ENCODE measurements at places on chromosomes 4 and X.

GRCh38 chrX:70455366-70456202 is 10.9 kb downstream of the DLG3 start:
- no peak for DNase-seq

DNA sequence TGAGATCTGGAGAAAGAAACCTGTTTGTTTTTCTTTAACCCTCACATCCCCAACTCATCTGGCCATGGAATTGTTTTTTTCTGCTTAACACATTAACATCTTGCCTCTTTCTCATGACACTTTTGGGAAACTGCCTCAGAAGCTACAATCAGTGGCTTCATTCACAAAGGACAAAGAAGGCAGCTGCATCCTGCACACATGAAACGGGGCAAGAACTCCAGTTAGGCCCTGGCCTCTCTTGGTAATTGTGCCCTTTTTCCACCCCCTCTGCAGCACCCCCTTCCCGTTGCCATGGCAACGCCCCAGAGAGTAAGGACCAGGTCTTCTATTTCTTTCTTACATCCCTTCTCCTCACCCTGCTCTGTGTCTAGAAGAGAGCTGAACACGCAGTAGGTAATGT is 103.4 kb downstream of the PDGFRA start:
- DNase-seq = no peak

DNA sequence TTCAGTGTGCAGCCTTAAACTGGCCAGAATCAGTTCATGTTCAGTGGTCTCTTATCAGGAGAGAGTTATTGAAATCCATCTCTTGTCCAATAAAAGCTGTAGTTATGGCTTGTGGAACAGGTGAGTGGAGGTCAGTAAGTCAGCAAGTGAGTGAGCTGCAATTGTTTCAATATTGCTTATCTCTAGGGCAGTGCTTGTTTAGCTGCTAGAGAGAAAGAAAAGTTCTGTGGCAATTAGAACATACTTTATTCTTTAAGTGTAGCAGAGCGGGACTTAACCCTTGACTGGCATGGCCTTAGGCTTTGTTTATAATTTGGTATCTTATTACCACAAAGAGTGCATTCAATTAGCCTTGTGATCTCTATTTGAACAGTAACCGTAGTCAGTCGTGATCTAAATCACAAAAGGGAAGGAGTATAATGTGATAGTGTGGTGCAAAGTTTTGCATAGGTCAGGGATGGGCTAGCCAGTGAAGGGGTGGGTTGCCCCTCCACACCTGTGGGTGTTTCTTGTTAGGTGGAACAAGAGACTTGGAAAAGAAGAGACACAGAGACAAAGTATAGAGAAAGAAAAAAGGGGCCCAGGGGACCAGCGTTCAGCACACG is 6.9 kb upstream of the ETDC start:
- DNase-seq = no peak

DNA sequence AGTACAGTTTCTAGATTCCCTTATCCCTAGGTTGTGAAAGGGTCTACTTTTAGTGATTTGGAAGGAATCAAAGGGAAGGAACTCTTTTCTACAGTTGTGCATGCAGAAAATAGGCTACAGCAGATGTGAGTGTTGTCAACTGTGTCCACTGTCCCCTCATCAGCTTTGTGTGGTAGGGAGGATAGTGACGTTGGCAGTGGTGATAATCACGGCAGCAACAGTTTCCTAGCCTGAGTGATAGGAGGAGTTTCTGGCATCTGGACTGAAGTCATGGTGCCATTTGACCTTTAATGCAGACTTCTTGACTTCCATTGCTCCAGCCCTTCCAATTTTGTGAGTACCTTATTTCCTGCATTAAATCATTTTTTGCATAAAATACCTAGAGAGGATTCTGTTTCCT is 39.3 kb downstream of the SRPX start:
- DNase-seq = no peak

DNA sequence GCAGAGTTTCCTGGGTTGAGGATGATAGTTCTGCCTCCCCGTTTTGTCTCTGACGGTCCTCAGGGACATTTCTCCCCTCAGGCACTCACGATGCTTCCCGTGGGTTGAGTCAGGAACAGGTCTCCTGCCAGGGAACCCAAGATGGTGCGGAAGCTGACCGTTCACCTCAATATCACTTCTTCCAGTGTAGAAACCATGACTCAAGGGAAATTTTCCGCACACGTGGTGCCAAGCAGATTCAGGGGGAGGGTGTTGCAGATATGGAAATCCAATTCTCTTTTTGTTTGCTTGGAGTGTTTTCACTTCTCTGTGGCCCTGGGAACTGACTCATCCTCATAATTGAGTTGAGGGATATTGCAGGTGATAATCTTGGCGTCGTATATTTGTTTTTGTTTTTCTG is 46.7 kb downstream of the CXorf49B start:
- DNase-seq = no peak

GRCh38 chr4:70895405-70895804 is 6.8 kb upstream of the MOB1B start:
- DNase-seq = no peak

DNA sequence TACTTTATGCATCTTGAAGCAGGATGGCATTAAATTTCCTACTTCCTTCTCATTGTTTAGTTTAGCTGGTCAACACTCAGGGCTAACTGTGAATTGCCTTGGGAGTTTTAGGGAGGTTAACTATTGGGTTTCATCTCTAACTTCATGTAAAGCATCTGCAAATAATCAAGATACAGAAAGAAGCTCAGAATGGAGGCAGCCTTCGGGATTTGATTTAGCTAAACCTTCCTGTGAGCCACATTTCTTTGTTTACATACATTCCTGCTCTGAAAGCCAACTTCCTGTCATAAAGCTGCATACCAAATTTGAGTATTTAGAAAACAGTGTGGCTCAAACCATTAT is 131.7 kb upstream of the PCDH18 start:
- peak; percentile 89 for DNase-seq

DNA sequence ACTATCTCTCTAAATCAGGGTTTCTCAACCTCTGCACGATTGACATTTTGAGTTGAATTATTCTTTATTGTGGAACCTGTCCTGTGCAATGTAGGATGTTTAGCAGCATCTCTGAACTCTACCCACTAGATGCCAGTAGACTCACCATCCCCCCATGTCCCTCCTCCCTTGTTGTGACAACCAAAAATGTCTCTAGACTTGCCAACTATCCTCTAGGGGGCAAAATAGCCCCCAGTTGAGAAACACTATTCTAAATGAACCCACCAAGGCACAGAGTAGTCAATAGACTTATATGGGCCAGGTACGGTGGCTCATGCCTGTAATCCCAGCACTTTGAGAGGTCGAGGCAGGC is 49.1 kb upstream of the GAB1 start:
- DNase-seq = no peak

DNA sequence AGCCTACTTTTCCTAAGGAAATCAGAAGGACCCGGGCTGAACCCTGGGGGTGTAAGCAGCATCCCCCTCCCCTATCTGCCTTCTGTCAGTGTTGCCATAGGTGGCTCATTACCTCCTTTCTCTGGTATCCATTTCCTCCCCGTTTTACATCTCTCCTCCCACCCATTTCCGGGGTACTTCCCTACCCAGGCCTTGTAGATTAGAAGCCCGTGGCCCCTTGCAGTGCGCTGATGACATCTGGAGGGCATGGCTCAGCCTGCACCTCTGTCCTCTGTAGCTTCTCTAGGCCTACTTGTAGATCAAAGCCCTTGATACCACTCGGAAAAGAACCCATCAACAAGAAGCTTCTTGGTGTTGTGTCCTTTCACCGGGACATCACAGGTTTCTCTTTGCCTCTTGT is 71.8 kb downstream of the NBDY start:
- no peak for DNase-seq

DNA sequence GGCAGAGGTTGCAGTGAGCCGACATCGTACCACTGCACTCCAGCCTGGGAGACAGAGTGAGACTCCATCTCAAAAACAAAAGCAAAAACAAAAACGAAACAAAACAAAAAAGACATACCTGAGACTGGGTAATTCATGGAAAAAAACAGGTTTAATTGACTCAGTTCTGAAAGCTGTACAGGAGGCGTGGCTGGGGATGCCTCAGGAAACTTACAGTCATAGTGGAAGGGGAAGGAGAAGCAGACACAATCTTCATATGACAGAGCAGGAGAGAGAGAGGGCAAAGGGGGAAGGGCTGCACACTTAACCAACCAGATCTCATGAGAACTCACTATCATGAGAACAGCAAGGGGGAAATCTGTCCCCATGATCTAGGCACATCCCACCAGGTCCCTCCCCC is 229.5 kb downstream of the STK32B start:
- DNase-seq = no peak

DNA sequence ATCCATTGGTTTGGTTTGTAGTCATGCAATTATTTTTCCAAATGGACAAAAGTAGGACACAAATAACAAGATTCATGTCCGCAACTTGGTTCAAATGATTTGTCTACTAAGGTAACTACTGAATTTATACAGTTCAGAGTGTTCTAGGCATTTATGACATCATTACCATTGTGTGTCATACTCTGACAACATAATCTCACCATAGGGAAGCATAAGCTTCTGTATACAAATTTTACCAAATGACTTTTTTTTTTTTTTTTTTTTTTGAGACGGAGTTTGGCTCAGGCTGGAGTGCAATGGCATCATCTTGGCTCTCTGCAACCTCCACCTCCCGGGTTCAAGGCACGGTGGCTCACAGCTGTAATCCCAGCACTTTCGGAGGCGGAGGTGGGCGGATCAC is at the start of gene CXorf66:
CXorf66 (minus strand) TSS at position 101 of the 400 bp plus-strand sequence; CDS start at position 76, 25 bp downstream.
- DNase-seq = no peak

GRCh38 chrX:134880866-134881265 is 109.9 kb upstream of the SMIM10 start:
- DNase-seq = peak; percentile 33

DNA sequence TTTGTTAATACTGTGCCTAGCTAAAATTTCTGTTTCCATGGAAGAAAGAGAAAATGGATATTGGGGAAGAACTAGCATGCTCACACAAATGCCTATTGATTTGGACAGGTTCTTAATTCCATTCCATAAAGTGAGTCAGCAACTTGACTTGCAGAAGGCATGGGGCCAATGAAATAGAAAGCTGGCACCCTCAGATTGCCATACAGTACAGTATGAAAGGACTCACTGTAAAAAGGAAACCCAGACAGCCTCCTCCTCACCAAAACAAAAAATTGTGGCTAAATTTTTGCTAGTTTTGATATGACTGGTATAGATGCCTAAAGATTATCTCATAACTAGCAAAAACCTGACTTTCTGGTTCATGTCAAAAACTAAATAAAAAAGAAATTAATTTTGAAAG is 11.2 kb upstream of the TAB3 start:
- peak; percentile 39 for DNase-seq

- peak; percentile 31 for DNase-seq
Observed at GRCh38 chrX:10230222-10230621, 73.4 kb downstream of the CLCN4 start.
